Activated CD4-positive, alpha-beta T cell treated with anti-CD3 and anti-CD28 coated beads, Interleukin-2, amount 50 U/mL, for 1 hour (primary cell): ENCODE measurements at places on chromosomes 6 and 20.

- no peak for DNase-seq
These were observed 9.5 kb upstream of the SIRPB1 start for GRCh38 chr20:1629321-1629720.

DNA sequence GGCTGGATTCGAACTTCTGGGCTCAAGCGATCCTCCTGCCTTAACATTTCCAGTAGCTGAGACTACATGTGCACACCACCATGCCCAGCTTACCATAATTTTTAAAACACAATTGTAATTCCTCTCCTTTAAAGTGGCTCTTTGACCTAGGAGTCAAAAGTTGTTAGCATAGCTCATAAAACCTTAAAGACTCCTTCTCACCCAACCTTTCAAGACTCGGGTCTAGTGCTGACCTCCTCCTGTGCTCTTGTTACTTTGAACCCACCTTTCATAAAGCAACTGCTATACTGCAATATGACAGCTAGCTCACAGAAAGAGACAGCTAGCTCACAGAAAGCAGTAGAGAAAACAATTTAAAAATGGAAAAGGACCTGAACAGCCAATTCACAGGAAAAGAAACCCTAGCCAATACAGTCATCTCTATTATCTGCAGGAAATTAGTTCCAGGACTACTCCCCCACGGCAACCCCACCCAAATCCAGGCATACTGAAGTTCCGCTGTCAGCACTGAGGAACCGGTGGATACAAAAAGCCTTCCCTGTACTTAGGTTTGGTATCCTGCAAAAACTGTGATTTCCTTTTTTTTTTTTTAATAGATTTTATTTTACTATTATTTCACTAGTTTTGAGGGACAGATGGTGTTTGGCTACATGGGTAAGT, 20.3 kb downstream of the SSR1 start:
- DNase-seq, result no peak

- no peak for DNase-seq
These were observed 15.2 kb downstream of the ZBP1 start for GRCh38 chr20:57605045-57605444.

DNA sequence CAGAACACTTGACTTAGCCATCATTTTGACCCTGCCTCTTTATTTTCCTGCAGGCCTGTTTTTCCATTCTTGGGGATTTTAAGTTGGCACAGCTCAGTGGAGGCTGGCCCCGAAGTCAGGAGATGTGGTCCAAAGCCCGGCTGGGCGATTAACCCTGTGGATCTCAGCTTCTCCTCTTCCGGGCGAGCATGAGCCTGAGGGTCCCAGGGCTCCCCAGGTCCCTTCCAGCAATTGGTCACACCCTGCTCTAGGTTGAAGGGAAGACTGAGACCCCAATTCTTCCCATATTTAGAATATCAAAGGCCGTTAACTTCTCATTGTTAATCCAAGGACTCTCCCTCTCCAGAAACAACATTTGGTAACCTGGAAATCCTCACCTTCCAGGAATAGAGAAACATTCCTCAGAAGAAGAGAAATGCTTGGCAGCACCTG, 2.3 kb downstream of the THBS2 start:
- DNase-seq, result no peak

- DNase-seq, result no peak
These were observed 171.6 kb upstream of the ID4 start for GRCh38 chr6:19665613-19665909.

DNA sequence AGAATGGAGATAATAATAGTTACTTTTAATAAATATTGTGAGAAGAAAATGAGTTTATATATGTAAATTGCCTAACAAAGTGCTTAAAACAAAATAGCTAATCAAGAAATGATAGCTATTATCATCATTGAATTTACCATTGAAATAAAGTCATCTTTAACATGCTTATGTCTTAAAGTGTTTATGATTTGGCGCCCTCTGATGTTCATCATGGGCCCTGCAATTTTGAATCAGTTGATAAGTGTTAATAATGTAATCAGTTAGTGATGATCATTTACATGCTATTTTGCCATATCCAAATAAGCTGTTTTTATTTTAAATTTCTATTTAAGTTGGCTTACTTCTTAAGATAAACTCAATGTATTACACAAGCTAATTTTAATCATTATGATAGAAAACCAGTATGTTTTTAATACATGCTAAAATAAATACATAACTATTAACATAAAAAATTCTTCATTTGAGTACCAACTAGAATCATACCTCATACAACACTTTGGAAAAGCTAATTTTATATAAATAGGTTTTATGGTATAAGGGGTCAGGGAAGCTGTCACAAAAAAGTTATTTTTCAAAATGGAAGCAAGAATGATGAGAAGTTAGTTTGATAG, 39.2 kb upstream of the TPD52L1 start:
- DNase-seq, result peak; percentile 32

GRCh38 chr6:15970517-15970916, 158.4 kb upstream of the MYLIP start:
- no peak for DNase-seq

DNA sequence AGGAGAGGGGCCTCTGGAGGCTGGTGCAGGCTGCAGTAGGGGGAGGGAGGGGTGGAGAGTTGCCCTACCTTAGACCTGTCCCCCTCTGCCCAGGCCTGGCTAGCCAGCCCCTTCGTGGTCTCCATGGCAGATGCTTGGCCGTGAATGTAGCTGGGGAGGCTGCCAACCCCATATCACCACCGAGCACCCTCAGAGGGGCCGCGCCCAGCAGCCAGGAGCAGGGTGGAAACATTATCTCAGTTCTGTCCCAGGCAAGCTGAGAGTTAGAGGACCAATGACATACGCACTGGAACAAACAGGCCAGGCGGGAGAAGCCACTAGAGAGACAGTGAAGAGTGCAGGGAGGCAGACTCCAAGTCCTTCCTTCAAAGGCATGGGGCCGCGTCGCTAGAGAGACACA, 66.5 kb downstream of the LRFN2 start:
- DNase-seq, result no peak

DNA sequence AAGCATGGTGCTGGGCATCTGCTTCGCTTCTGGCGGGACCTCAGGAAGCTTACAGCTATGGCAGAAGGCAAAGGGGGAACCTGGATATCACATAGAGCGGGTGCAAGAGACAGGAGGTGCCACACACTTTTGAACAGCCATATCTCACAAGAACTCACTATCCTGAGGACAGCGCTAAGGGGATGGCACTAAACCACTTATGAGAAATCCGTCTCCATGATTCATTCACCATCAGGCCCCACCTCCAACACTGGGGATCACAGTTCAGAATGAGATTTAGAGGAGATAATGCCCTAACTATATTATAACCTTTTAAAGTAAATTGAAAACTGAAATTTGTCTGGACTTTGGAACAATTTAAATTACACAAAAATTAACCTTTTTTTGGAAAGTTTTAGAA, 37.8 kb upstream of the SUMO4 start:
- DNase-seq, result no peak

DNA sequence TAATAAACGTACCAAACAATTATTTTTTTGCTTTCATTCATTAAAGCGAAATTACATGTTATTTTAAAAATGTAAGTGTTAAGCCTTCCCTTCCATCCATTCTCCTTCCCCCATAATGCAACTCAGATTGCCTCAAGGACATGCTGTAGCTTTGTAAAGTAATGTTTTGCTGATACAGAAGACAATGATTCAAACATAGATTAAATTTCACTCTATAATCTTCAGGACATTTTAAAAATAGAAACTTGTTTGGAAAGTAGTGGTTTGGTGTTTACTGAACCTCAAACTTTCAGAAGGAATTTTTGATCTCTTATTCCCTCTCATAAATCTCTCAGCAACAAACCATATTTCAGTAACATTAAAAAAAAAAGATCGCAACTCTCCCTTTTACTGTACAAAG, 350.9 kb upstream of the HSF2 start:
- no peak for DNase-seq

DNA sequence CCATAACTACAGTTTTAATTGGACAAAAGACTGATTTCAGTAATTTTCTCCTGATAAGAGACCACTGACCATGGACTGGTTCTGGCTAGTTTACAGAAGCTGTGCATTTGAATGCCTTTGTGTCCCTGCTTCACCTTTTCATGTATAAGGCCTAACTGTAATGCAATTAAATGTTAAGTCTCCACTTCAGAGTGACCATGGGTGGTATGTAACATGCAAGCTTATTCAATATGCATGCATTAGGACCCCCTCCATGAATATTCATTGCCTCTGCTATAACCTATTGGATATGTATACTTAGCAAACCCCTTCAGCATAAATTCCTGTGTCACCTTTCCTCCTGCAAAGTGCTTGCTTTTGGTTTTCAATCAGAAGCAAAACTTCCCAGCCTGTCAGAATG, 2.2 kb downstream of the UBD start:
- DNase-seq, result no peak

DNA sequence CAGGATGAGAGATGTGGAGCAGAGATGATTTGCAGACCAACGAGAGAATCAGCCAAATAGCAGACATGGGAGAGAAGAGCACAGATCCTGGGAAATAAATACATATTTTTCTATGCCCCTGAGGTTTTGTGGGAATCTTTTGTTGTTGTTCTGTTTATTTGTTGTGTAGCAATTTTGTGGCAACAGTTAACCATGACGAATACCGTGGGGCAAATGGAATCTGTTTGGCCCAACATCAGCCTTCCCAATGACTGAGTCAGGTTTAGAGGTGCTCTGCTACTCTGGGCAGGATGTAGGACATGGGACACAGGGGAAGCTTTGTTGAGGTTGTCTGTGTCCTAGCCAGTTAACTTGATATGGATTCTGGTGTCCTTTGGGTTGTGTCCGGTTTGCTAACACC, 7.9 kb upstream of the SLC2A10 start:
- no peak for DNase-seq

DNA sequence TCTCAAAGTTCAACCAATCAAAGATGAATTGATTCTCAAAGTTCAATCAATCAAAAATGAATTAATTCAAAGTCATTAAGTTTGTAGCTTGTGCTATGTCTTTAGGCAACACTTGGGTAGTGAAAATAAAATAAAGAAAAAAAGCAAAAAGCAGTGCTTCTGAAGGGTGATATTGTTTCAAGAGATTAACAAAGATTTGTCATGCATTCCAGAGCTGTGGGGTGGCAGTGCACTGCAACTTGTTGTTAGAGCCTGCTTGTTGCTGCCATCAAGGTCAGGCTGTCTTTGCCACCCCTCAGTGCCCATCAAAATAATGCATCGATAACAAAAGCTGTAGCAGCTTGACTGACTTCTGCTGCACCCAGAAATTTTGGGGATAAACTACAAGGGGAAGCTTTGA, 128.6 kb downstream of the RNF144B start:
- DNase-seq, result no peak

- no peak for DNase-seq
These were observed 9.2 kb downstream of the ADAM33 start for GRCh38 chr20:3672547-3673171.

DNA sequence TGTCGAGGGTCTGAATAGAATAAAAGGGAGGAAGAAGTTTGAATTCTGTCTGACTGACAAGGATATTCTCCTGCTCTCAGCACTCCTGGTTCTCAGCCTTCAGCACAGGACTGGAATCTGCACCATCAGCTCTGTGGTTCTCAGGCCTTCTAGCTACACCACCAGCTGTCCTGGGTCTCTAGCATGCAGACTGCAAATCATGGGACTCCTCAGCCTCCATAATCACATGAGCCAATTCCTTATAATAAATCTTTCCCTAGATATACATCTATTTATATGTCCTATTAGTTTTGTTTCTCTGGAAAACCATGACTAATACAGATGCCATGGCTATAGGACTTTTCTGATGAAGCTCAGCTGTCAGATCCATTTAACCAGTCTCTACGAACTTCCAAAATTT, 132.8 kb upstream of the ECI2 start:
- no peak for DNase-seq

DNA sequence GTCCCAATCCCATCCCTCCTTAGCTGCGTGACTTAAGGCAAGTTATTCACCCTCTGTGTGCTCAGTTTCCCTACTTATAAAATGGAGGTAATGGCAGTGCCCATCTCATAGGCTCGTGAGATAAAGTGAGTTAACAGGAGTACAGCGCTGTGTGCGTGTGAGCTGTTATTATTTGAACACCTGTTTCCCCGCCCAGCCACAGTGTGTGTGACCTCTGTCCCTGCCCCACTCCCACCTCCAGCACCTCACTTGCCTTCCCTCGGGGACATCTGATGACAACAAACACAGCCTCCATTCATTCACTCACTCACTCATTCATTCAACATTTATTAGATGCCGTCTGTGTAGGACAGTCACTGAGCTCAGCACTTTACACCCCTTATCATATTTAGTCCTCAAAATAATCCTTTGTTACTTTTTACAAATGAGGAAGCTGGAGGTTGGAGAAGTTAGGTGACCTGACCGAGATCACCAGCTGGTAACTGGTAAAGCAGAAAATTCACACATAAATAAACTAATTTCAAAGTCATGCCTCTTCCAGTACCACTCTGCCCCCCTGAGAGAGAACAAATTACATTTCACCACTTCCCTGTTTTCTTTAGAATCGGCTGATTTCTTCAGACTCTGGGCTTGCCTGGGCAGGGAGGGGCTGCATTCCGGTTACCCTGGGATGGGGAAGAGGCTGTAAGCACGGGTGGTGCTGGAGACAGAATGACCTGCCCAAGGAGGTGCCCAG, 58.6 kb downstream of the CPNE5 start:
- DNase-seq, result no peak

GRCh38 chr20:10167040-10167439, 51.6 kb upstream of the SNAP25 start:
- DNase-seq, result no peak

GRCh38 chr6:132960720-132961119, 146.4 kb downstream of the RPS12 start:
- no peak for DNase-seq

DNA sequence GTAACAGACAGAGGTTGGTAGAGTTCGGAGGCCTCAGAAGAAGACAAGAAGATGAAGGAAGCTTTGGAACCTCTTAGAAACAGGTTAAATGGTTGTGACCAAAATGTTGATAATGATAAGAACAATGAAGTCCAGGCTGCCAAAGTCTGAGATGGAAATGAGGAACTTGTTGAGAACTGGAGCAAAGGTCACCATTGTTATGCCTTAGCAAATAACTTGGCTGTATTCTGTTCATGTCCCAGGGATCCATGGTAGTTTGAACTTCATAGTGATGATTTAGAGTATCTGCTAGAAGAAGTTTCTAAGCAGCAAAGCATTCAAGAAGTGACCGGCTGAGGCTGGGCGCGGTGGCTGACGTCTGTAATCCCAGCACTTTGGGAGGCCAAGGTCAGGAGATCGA, 11.1 kb upstream of the LSM14B start:
- no peak for DNase-seq

DNA sequence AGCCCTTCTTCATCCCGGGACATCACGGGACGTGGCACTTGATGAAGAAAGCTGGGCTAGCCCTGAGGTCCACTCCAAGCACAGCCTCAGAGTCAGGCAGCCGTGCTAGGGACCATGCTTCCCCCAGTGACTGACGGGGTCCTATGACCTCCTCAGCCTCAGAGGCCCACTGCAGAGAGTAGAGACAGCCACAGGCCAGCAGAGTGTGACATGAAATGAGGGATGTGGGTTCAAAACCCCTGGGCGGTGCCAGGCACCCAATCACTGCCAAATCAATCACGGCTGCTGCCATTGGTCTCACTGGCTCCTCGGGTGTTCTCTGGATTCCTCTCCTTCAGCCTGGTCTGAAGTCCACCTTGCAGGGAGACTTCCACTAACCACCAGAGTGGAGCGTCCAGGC, 197.7 kb upstream of the CDH4 start:
- no peak for DNase-seq
